NT2/D1 (cell line): ENCODE measurements at places on chromosomes 3 and 15.

DNA sequence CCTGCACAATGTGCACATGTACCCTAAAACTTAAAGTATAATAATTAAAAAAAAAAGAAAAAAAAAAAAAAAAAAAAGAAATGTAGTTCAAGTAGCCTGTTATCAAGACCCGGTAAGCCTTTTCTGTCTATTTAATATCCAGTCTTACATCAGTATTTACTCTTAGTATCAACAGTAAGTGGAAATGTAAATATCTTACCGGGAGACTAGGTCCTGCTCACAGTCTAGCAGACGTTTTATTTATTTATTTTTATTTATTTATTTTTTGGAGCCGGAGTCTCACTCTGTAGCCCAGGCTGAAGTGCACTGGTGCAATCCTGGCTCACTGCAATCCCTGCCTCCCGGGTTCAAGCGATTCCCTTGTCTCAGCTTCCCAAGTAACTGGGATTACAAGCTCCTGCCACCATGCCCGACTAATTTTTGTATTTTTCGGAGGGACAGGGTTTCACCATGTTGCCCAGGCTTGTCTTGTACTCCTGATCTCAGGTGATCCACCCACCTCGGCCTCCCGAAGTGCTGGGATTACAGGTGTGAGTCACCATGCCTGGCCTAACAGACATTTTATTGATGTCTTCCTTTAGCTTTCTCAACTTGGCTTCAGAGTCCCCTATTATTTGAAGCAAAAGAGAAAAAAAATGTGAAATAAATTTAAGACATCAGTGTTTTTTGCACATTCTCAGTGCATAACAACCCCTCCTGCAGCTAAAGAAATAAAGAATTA lies 19.9 kb downstream of the C2CD4B start:
- no peak for DNase-seq

- no peak for DNase-seq
These were observed 86.5 kb downstream of the SEMA6D start for GRCh38 chr15:47803767-47804166.

- no peak for DNase-seq
These were observed 8.3 kb downstream of the LRRC2 start for GRCh38 chr3:46557814-46558183.

GRCh38 chr15:84937144-84937543 lies 44.5 kb upstream of the PDE8A start:
- DNase-seq, result no peak

DNA sequence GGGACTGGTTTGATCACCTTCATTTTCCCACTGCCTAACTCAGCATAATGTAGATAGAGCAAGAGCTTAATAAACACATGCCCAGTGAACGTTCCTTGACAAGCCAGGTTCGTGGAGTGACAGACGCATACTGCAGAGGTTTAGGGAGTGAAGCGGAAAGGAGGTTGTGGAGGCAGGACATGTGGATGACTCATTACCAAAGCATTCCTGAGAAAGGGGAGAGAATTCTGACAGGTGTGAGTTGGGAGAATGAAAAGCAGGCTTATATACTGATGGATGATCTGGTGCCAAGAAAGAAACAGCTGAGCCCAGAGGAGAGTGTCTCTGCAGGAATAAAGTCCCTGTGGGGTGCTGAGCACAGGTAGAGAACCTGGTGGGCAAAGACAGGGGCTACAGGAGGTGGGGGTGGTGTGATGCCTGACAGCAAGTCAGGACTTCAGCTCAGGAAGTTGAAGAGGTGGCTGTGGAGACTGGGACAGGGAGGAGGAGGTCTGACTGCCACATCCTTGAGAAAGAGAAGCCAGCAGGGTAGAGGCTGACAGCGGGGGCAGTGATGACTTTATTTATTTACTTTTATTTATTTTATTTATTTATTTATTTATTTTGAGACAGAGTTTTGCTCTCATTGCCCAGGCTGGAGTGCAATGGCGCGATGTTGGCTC lies 2.4 kb upstream of the RPL29 start:
- DNase-seq, result peak; percentile 60
